ENCODE measurements at places on chromosomes 13 and 19.

DNA sequence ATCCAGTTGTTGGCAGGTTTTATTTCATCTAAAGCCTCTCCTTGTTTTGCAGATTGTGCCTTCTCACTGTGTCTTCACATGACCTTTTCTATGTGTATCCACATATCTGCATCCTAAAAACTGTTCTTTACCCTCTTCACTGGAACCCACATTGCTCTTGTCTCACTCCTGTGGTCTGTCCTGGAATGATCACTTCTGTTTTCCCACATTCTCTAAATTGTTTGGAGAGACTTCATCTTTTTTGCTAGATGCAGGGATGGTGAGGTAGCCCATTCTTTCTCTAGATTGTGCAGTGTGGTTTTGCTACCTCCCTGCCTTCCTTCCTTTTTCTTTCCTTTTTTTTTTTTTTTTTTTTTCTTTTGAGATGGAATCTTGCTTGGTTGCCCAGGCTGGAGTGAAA is 608.6 kb upstream of the MIR17HG start:
- DNase-seq: no peak

DNA sequence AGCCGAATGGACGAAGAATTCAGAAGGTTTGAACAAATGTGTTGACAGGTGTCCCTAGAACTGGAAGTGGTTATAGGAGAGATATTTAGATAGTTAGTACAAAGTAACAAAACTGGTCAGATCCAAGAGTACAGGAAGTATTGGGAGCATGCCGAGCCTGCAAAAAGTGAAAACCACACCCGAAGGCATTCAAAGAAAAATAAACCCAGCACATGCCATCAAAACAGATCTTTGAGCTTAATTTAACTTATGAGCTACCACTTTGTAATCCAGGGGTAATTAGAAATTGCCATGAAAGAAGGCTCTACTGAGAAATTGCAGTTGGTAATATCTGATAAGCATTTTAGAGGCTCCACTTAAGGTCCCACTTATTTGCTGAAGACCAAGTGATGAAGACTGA is 214.2 kb downstream of the DNAJC15 start:
- DNase-seq: no peak

DNA sequence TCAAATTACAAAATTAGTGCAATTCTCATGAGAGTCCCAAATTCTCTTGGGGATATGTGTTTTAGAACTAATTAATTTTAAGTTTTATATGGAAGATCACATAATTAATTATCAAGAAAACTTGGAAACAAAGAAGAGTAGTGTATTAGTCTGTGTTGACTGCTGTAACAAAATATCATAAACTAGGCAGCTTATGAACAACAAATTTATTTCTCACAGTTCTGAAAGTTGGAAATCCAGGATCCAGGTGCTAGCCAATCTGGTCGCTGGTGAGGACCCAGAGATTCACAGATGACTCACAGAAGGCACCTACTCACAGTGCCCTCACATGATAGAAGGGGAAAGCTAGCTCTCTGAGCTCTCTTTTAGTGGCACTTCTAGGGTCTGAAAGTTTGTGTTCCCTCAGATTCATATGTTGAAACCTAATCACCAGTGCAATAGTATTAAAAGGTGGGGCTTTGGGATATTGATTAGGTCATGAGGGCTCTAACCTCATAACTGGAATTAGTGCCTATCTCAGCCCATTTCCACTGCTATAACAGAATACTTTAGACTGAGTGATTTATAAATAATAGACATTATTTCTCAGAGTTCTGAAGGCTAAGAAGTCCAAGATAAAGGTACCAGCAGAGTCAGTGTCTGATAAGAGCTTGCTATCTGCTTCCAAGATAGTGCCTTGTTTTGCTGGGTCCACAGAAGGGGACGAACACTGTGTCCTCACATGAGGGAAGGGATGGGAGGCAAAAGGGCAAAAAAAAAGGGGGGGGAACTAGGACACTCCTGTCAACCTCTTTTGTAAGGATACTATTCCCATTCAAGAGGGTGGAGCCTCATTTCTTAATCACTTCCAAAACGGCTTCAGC is 1.5 kb upstream of the ARGLU1 start:
- DNase-seq: no peak

DNA sequence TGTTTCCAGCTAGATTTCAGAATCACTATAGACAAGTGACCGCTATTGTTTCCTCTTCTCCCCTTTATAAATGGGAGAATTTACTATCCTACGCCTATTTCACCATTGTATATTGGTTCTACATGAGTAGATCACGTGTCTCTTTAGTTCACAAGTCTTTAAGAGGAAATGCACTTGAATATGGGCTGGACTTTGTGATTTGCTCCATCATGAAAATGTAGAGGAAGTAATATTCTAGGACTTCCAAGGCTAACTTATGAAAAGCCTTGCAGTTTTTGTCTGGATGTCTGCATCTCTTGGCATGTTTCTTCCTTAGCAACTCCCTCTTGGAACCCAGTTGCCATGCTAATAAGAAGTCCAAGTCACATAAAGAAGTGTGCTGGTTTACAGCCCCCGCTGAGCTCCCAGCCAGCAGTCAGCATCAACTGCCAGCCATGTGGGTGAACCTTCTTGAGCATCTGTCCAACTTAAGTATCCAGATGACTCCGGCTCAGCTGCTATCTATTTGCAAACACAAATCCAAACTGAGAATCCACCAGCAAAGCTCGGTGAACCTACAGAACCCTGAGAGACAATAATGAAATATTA is 4.8 kb upstream of the FBXL3 start:
- DNase-seq: no peak

DNA sequence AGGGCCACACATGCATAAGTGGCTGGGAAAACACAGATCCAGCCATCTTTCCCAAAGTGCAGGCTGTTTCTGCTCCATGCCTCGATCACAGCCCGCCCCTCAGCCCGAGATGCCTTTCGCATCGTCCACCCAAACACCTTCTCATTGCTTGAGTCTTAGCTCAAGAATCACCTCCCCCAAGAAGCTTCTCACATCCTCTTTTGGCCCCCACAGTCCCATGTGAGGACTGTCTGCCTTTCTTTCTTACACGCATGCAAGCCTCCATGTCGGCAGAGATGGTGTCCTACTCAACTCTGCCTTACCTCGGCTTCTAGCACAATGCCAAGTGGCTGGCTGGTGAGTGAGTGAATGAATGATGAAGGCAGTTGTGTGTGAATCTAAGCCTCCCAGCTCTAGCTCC is 18.1 kb upstream of the GSX1 start:
- no peak for DNase-seq

GRCh38 chr13:74066937-74067336 is 67.3 kb downstream of the KLF12 start:
- no peak for DNase-seq

- no peak for DNase-seq
Measured at GRCh38 chr19:29401712-29402421, 123.9 kb upstream of the VSTM2B start.

DNA sequence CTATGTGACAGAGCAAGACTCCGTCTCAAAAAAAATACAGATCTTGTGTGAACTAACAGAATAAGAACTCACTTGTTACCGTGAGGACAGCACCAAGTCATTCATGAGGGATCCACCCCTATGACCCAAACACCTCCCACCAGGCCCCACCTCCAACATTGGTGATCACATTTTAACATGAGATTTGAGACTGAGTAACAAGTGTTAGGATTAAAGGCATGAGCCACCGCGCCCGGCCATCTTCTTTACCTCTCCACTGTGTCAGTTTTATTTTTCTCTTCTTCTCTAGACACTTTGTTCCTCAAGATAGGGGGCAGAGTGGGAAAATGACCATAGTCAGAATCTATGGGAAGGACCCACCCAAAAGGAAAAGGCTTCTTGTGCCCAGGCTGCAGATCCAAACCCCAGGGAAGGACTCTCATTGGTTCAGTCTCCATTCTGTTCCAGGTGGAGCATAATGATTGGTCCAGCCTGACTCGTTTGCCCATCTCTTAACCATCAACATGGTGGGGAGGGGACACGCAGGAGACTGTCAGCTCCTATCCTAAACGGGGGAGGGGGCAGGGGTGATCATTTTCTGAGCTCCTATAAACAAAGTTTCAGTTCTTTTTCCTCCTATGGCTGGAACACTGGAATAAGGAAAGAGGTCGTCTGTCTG is 1.3 kb upstream of the CALM3 start:
- DNase-seq: no peak

DNA sequence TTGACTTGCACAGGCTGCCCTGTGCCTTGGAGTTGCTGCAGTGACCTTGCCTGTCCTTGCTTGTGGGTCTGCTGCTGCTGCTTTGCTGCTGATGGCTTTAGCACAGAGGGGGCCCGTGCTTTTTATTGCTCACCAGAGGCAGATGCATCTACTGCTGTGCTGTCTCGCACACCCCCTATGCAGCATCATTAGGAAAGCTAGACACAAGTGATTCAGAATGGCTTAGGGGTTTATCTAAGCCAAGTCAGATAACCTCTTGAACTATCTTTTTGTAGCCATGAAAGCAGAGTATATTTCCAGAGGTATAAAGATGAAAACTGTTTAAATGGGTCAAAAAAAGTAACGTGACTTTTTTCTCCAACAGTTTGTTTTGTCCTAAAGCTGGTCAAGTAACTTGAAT is 7.8 kb downstream of the GTF3A start:
- DNase-seq: no peak

GRCh38 chr13:73057284-73058063 is 1.3 kb upstream of the KLF5 start:
- no peak for DNase-seq

DNA sequence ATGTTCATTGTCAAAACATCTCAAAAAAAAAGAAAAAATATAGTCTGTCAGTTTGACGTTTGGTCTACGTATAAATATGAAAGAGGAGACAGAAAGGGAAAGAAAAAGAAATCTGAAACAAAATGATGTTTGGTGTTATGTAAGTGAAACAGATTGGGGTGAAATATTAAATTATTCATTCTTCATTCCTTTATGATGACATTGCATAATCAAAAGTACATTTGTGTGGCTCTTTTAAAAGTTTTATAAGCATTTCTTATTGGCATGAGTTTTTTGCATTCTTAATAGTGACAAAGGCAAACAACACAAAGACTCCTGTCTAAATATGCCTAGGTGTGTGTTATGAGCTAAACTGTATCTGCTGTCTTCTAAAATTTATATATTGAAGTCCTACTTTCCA is 232.6 kb downstream of the EFNB2 start:
- no peak for DNase-seq

GRCh38 chr13:93169980-93170379 is 56.6 kb upstream of the GPC6 start:
- no peak for DNase-seq

- no peak for DNase-seq
Measured at GRCh38 chr13:75661443-75661842, 25.3 kb downstream of the LMO7 start.

DNA sequence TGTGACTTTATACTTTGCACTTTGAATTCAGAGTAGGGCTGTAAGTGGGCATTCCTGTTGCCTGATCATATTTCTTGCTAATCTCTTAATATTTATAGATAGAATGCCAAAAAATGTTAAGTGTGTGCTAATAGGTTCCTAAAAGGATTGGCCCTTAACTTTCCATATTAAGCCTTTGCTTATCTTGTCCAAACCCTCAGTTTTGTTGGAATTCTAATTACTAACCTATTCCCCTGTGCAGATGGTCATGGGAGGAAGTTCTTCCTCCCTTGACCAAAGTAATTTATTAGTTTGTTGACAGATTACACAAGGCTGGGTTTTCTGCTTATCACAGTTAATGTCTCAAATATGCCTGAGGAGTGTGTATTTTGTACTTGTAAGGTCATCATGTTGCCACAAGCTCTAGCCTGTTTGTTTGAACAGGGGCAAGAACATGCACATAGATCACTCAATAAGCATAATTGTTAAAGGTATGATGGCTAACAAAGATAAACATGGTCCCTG is 541.1 kb upstream of the SPRY2 start:
- DNase-seq: no peak

- DNase-seq: no peak
Measured at GRCh38 chr13:50129706-50130122, 114.5 kb downstream of the KCNRG start.

DNA sequence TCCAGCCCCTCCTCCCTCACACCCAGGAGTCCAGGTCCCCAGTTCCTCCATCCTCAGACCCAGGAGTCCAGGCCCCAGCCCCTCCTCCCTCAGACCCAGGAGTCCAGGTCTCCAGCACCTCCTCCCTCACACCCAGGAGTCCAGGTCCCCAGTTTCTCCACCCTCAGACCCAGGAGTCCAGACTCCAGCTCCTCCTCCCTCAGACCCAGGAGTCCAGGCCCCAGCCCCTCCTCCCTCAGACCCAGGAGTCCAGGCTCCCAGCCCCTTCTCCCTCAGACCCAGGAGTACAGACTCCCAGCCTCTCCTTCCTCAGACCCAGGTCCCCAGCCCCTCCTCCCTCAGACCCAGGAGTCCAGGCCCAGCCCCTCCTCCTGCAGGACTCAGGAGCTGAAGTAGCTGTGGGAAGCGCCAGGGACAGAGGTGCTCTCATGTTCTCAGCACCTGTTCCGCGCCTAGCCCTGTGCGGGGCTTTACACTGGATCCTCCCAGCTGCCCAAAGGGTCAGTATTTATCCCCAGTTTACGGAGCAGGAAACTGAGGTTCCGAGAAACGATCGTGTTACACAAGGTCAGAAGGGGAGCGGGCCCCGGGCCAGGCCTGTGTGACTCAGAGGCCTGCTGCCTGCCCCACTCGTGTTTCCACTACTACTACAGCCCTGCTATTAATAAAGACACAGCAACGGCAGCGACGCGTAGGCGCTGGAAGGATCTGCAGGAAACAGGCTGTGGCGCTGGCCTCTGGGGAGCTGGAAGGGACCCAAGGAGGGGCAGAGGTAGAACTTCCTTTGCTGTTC is 1.7 kb upstream of the SBK3 start:
- DNase-seq: no peak

DNA sequence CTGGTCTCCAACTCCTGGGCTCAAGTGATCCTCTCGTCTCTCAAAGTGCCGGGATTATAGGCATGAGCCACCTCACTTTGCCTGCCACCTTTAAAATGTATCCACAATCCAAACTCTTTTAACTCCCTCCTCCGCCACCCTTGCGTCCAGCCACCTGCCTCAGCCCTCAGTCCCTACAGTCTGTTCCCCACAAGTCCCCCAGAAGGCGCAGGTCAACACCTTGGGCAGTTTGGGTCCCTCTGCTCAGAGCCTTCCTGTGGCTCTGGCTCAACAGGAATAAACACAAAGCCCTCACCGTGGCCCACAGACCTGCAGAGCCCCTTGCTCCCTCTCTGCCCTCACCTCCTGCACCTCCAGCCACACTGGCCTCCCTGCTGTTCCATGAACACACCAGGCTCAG is 7.5 kb upstream of the EMC10 start:
- no peak for DNase-seq

DNA sequence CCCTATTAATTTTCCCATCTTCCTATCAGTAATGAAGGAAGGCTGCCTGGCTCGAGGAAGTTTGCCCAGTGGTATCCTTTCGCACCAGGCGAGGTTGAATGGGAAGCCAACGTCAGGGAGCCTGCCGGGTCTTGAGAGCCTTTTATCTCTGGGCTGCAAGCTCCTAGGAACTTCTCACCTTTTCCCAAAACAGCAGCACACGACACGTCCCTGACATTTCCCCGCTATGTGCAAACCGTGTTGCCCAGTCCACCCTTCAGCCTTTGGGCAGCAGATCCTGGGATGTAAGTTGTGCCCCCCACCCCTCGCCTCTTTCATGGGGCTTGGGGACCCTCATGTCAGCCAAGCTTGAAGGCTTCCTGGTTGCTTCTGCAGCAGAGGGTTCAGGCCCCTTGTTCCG is 179.1 kb downstream of the ZNF536 start:
- no peak for DNase-seq

GRCh38 chr13:53167561-53167960 is 138.9 kb downstream of the OLFM4 start:
- DNase-seq: no peak

Measured in esophagus squamous epithelium (tissue), 5 donors.